ENCODE measurements at places on chromosomes 1 and 21.

GRCh38 chr1:154730986-154731489 lies 123.1 kb upstream of the ADAR start:
- DNase-seq, result no peak

DNA sequence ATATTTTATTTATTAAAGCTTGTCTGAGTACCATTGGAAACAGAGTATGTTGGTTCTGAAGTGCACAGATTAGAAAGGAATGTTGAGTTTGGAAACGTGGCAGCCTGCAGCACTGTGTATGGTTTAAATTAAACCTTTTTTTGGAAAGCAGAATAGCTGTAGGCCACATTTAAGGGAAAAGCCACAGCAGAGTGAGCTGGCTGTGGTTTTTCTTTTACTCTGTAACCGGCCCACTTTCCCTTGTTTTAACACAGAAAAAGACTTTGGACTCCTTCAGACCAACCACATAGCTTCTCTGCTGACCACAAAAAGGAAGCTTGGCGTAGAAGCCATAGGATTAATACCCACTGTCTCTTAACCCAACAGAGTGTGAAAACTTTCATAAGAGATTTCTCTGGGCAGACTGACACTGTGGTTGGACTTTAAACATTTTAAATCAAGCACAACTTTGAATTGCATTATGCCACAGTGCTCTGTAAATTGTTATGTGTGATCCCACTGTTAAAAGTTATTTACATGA lies 75.2 kb downstream of the NFIA start:
- DNase-seq, result no peak

DNA sequence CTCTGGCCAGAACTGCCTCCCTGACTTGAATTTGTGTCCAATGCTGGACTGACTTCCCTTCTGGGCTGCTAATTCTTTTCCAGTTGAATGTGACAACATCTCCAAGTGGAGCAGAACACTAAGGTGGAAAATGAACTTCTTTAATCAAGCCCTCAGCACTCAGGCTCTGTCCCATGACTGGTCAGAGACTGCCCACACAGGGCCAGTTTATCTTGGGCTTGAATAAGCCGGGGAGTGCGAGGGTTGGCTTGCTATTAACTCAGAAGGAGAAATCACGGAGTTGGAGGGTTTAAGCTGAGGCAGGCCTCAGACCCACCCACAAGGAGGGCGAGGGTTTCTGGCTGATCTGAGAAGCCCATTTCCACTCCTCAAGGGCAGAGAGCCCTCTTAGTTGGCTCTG lies 12.4 kb downstream of the KCNA10 start:
- DNase-seq, result no peak

- DNase-seq, result no peak
These were observed 591 bp downstream of the SHC1 start for GRCh38 chr1:154969860-154970452.

DNA sequence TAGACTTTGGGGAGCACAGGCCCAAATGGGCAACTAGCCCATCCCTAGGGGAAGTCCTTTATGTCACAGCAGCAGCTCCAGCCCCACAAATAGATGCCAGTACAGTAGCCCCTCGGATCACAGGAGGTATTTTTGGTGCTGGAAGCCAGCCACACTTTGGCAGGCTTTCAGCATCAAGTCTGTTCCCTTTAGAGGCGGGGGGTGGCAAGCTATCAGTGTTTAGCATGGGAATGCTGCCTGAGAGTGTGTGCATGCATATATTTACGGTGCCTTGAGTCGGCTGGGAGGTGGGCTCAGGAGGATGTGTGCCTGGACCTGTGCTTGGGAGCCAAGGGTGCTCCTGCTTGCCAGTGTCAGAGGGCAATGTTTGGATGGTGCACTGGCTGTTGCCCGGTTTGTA lies 3.5 kb upstream of the PLXNA2 start:
- no peak for DNase-seq

- DNase-seq, result no peak
These were observed 3.6 kb downstream of the ACKR1 start for GRCh38 chr1:159208175-159208825.

- DNase-seq, result no peak
These were observed 990 bp upstream of the MRPS6 start for GRCh38 chr21:34072145-34073031.

DNA sequence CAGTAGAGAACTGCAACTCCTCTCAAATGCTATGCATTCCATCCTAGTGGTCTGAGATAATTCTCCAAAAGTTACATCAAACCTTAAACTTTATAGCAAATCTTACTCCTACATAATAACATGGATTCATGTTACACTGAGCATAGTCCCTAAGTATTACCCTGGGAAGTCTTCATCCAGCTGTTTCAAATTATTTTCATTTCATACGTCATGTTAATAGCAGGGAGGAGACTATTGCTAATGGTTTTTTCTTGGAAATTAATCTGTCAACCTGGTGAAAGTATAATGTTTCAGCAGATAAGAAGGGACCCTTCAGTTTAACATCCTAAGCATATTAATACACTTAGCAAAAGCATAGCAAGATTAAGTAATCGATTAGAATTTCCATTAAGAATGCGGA lies 318.1 kb downstream of the USP25 start:
- no peak for DNase-seq

DNA sequence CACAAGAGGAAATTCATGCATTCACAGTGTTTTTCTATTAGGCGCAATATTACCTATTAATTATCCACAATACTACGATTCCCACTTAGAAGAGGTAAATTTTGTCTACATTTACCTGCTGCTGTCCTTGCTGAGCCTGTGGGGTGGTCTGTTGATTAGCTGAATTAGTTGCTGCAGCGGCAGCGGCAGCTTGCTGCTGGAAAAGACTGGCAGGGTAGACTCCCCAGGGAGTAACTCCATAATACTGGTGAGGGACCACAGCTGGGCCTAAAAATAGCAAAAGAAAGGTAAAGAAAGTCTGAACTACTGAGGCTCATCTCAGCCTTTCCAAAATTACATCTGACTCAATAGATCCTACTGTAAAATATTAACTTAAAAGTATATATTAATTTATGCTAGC lies 66.0 kb upstream of the SDC3 start:
- DNase-seq, result no peak

GRCh38 chr1:162928141-162928540 lies 67.2 kb upstream of the CCDC190 start:
- no peak for DNase-seq

DNA sequence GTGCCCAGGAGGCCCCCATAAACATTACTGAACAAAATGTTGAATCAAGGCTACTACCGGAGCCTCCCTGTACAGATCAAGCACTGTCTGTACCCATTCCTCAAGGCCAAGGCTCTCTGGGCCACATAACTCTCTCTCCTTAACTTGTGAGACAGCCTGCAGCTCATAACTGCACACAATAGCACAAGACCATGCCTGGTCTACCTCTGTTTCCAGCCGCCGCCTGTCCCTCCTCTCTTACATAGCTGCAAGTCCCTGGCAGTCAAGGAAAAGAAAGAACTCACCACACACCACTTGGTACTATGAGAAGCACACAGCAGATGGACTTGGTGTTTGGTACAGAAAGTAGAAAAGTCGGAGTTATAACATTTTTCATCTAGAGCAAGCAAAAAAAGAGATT lies 91.1 kb downstream of the SSBP3 start:
- no peak for DNase-seq

GRCh38 chr1:91129017-91129416 lies 107.2 kb upstream of the ZNF644 start:
- no peak for DNase-seq

GRCh38 chr1:218556016-218556415 lies 210.9 kb downstream of the TGFB2 start:
- no peak for DNase-seq

- no peak for DNase-seq
These were observed 156.5 kb downstream of the HLX start for GRCh38 chr1:221035662-221036153.

- peak; percentile 65 for DNase-seq
These were observed 823 bp downstream of the ENAH start for GRCh38 chr1:225651872-225652728.

GRCh38 chr1:5333291-5333690 lies 658.9 kb downstream of the NPHP4 start:
- no peak for DNase-seq

DNA sequence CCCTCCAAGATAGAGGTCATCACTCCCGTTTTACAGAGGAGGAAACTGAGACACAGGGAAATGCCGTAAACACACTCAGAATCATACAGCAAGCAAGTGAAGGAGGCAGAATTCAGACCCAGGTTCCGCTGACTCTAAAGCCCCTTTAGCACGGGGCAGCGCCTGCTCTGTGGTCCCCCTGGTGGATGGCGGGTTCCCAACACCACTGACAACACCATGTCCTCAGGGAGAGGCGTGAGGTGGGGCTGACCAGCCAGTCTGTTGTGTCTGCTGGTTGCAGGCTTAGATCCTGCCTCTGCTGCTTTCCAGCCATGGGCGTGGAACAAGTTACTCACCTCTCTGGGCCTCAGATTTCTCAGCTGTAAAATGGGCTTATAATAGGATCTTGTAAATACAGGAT lies 617.3 kb downstream of the MATN1 start:
- DNase-seq, result no peak

- DNase-seq, result no peak
These were observed 20.5 kb upstream of the NTMT2 start for GRCh38 chr1:170125269-170125668.

DNA sequence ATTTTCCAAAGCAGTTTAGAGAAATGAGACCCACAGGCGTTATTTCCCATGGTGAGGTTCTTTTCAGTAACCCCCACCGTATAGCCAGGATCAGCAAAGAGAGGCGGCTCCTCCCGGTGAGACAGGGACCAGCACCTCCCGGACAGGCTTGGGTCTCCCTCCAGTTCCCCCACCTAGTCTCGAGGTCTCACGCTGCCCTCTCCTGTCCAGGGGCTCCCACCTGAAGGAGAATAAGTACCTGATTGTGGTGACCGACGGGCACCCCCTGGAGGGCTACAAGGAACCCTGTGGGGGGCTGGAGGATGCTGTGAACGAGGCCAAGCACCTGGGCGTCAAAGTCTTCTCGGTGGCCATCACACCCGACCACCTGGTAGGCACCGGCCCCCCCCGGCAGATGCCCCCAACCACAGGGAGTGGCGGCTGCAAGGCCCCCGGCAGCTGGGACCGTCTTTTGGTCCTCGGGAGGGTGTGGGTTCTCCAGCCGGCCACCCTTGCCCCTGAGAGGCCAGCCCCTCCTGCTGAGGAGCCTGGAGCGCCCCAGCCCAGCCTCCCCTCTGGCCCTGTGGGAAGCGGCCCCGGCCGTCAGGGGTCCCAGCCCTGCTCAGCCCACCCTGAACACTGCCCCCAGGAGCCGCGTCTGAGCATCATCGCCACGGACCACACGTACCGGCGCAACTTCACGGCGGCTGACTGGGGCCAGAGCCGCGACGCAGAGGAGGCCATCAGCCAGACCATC lies 4.9 kb downstream of the COL6A1 start:
- DNase-seq, result no peak
